ENCODE measurements at places on chromosomes 12 and 14.

- no peak for DNase-seq
These were observed 90.9 kb upstream of the PLXNC1 start for GRCh38 chr12:94057262-94058151.

- DNase-seq: no peak
These were observed 81.7 kb upstream of the TMEM263 start for GRCh38 chr12:106873983-106874382.

- no peak for DNase-seq
These were observed 314.9 kb downstream of the TMEM121 start for GRCh38 chr14:105841022-105842009.

GRCh38 chr12:85711735-85712390 is 124.3 kb downstream of the RASSF9 start:
- DNase-seq: no peak

GRCh38 chr14:101361044-101361443 is 200.3 kb upstream of the DIO3 start:
- no peak for DNase-seq

DNA sequence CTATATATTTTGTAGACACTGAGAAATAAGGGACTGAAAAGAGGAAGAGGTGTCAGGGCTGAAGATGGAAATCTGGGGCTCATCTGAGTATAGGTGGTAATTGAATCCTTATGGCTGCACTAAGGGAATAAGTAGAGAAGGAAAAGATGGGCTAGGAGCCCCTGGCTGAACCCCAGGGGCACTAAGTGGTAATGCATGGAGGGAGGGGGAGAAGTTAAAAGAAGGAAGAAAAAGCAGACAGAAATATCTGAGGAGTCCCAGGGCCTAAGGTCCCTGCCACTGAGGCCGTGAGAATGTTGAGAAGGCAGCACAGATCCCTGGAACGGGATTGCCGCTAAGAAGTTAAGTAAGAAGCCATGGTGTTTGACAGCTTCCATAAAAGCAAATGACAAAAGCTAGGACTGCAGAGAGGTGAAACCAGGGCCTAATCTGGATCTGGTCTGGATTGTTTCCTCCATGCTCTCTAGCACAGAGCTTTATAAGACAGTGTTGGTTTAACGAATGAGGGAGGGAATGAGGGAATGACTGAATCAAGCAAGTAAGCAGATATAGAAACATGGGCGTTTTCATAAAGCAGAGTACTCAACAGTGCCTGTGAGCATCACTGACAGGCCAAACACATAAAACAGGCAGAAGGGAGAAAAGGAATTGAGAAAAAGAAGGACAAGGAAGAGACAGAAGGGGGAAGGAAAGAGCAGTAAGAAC is 92.9 kb downstream of the HMGA2 start:
- no peak for DNase-seq

DNA sequence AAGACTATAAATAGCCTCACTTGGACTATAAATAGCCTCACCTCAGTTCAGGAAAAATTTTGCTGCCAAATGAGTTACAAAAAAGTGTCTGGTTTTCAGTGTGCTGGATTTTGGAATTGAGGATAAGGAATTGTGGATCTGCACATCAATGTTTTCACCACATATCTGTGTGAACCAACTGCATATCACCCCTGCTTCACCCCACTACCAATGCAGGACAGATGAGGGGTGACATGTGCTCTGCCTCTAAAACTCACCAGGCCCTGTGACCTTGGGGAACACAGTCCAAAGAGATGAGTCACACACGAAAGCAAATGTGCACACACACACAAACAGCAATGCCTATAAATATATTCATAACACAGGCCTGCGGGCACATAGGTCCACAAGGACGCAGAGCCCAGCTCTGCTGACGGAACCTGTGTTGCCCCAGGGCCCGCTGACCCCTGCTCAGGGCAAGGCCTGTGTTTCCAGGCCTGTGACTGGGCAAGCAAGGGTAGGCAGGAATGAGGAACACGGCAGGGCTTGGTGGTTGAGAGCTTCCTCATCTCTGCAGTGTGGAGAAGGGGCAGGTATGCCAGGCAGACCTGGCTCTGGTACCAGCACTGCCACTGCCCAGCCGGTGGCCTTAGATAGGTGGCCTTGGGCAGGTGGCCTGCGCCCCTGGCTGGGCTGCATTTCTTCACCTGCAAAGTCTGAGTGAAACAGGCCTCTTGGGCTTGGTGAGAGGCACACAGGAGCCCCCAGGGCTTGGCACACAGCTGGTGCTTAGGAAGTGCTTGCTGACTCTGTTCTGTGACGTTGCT is 82.4 kb downstream of the ARL6IP4 start:
- DNase-seq: no peak

- no peak for DNase-seq
These were observed 2.9 kb upstream of the SRGAP1 start for GRCh38 chr12:63841571-63841970.

GRCh38 chr12:70724444-70724843 is 87.2 kb upstream of the PTPRB start:
- no peak for DNase-seq

DNA sequence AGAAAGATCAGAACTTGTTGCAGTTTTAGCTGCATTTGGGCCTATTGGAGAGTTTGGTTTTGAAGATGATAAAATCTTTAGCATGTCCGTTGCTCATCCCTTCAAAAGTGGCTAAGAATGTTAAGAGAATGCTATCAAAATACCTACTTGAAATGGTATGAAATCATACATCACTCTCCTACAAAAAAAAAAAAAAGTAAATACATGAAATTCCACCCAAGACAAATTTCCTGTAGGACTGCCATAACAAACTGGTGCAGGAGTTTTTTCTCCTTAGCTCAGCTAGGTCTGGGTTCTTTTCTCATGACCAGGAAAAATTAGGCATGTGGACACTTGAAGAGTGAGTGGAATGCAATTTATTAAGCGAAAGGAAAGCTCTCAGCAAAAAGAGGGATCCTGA is 15.9 kb upstream of the FAR2 start:
- no peak for DNase-seq

- no peak for DNase-seq
These were observed 148.1 kb upstream of the CRY1 start for GRCh38 chr12:107241411-107241810.

- DNase-seq: no peak
These were observed 2.0 kb downstream of the ZNF219 start for GRCh38 chr14:21096438-21096837.

- DNase-seq: no peak
These were observed 13.1 kb downstream of the ARF6 start for GRCh38 chr14:49905989-49906388.

- DNase-seq: no peak
These were observed 50.1 kb downstream of the RASSF3 start for GRCh38 chr12:64660237-64661018.

- DNase-seq: no peak
These were observed 244.4 kb downstream of the ATXN7L3B start for GRCh38 chr12:74781991-74782485.

GRCh38 chr14:70888681-70889175 is 18.5 kb upstream of the PCNX1 start:
- DNase-seq: no peak

DNA sequence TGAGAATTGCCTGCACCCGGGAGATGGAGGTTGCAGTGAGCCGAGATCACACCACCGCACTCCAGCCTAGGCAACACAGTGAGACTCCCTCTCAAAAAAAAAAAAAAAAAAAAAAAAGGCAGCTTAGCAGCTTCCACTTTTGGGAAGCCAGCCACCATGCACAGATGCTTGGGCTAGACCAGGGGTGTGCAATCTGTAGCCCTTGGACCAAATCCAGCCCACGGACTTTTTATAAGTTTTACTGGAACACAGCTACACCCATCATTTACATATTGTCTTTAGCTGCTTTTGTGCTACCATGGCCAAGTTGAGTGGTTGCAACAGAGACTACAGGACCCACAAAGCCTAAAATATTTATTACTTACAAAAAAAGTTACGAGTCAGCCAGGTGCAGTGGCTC is 6.7 kb downstream of the CIT start:
- no peak for DNase-seq

GRCh38 chr14:81123811-81124210 is 96.9 kb downstream of the GTF2A1 start:
- DNase-seq: no peak

- DNase-seq: no peak
These were observed 7.3 kb downstream of the FKBP11 start for GRCh38 chr12:48917857-48918537.

DNA sequence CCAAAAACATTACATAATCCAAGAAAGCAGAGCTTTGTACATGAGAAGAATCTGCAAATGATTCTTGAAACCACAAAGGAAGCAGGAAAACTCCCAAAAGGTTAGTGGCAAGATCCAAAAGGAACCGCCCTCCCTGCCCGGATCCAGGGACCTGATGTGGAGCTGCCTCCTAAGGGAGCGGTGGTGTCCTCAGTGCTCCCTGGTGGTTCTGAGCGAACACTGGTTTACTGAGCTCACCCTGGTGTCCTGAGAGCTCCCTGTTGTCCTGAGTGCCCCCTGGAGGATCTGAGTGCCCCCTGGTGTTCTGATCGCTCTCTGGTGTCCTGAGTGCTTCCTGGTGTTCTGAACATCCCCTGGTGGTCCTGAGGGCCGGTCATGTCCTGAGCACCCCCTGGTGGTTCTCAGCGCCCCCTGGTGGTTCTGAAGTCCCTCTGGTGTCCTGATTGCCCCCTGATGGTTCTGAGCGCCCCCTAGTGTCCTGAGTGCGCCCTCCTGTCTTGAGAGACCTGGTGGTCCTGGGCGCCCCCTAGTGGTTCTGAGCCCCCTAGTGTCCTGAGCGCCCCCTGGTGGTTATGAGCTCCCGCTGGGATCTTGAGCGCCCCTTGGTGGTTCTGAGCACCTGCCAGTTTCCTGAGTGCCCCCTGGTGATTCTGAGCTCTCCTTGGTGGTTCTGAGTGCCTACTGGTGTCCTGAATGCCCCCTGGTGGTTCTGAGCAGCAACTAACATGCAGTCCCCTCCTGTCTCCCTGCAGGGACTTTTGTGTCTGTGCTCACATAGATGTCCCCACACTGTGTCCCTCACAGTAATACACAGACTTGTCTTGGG is 891.1 kb downstream of the TMEM121 start:
- DNase-seq: no peak

GRCh38 chr12:19434538-19434937 is 4.8 kb upstream of the AEBP2 start:
- DNase-seq: no peak

DNA sequence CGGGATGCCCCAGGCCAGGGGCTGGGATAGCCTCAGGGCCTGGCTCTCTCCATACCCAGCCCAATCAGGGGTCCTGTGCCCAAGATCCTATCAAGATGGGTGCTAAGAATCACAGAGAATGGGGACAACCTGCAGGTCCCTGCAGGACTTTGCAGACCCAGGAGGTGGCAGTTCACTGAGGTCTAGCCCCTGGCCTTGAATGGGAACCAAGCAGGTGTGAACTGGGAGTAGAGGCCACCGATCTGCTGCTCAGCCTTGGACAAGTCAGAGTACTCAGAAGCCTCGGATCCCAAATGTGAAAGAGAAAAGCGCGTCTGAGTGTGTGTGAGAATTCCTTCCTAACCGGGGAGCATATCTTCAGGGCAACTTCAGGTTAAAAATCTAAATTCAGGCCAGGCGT is 76.2 kb downstream of the ARL6IP4 start:
- DNase-seq: no peak

- no peak for DNase-seq
These were observed 17.2 kb downstream of the NKX2-1 start for GRCh38 chr14:36502558-36503508.

GRCh38 chr12:78586790-78587189 is 277.8 kb upstream of the SYT1 start:
- no peak for DNase-seq

DNA sequence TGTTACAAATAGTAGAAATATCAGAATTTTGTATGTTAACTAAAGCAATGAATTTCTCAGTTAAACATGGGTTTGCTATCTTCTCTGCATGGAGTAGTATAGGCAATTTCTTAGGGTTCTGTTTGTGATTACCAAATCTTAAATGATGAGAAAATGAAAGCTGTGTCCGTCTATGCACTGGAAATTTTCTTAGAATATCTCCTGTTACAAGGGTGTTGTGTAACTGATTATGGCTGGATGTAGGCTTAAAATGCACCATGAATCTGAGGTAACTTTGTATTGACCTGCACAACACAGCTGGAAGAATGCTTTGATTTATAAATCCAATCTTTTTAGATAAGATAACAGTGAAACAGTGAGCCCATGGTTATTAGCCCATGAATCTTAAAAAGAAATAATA is 17.8 kb downstream of the TRIP11 start:
- no peak for DNase-seq

DNA sequence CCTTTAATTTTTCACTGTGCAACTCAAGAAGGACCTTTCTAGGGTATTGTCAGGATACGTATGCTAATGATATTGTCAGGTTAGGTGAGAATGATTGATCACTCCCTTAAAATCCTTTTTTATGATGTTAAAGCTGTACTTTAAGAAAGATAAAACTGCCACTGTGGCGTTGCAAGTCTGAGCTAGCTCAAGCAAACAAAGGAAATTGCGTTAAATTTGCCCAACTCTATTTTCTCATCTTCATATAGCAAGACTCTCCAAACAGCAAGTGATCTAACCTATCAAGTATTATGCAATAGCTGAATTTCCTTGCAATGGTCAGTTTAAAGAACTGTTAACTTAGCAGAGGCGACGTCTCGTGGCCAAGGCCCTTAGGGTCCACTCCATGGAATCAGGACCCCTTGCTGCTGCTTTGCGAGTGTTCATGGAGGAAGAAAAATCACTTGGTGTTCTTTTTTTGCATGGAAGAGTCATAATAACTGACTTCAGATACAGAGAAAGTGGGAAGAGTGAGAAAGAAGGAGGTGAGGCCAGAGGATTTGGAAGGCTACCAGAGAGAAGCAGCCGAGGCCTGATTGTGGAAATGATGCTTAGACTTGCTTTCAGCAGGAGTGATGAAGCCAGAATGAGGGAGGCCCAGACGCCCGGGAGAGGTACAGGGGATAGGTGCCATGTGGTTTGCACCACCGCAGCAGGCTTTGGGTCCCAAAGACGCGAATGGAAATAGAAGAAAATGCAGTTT is 2.5 kb downstream of the TRAF3 start:
- DNase-seq: no peak

GRCh38 chr12:51920046-51920445 is 12.7 kb downstream of the ACVRL1 start:
- no peak for DNase-seq

GRCh38 chr12:116392061-116392460 is 114.6 kb upstream of the MED13L start:
- no peak for DNase-seq

DNA sequence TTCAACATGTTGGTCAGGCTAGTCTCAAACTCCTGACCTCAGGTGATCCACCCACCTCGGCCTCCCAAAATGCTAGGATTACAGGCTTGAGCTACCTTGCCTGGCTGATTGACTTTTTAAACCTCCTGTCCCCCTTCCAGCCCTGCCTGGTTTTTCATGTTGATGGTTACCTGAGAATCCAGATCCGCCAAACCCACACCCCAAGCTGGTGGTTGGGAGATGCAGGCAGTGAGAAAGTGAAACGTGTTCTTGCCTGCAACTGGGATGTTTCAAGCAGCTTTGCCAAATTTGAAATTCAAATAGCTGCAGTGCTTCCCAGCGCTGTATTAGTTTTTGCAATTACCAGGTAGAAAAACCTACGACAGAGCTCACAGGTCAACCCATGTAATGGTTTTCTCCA is 238.3 kb upstream of the PWP1 start:
- DNase-seq: no peak

Data from progenitor cell of endocrine pancreas (in vitro differentiated cells).